Activated naive CD4-positive, alpha-beta T cell treated with anti-CD3 and anti-CD28 coated beads, Interleukin-2, amount 50 U/mL, for 16 hours (primary cell): ENCODE measurements at places on chromosomes 11 and 22.

DNA sequence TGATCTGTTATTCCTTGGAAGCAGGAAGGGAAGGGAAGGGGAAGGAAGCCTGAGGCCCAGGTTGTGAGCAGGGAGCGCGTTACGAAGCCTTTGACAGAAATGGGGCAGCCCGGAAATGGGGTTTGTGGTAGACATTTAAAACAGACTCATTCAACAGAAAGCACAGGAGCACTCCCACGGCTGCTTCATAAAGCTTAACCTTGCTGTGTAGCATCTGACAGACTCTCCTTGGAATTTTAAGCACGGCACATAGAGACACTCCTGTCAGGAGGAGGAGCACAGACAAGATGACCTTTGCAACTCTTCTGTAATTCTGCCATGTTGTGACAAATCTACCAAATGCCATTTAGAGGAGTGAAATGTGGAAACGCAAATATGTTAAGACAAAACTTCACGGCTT lies 131.6 kb downstream of the FBXO7 start:
- no peak for DNase-seq

DNA sequence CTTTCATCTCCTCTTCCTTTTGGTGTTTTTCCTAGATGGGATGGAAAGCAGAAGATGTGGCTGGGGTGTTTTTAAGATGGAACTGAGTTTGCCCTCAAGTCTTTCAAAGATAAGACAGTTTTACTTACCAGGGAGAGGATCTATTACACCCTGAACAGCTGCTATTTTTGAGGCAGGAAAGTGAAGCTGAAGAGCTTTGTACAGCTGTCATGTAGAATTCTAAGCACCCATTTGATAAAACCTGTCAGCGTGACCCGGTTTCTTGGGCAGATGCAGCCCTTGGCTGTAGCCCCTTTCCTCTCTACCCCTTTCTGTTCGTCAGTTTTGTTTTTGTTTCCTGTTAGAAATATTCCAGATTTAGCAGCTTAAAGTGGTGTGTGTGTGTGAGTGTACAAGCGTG lies 35.2 kb downstream of the FAT3 start:
- DNase-seq, result no peak

GRCh38 chr11:74648894-74649293 lies 56.5 kb downstream of the POLD3 start:
- DNase-seq, result no peak

- no peak for DNase-seq
Measured at GRCh38 chr11:83031127-83031526, 40.6 kb downstream of the RAB30 start.

- no peak for DNase-seq
Measured at GRCh38 chr11:43268786-43269185, 43.0 kb upstream of the API5 start.

- no peak for DNase-seq
Measured at GRCh38 chr22:32375678-32376450, 18.2 kb downstream of the RFPL3 start.

GRCh38 chr11:91081440-91082043 lies 858.7 kb upstream of the CHORDC1 start:
- DNase-seq, result no peak

- no peak for DNase-seq
Measured at GRCh38 chr11:34036456-34036855, 15.1 kb upstream of the CAPRIN1 start.

- no peak for DNase-seq
Measured at GRCh38 chr11:74689666-74690065, 41.6 kb downstream of the CHRDL2 start.

- peak; percentile 76 for DNase-seq
Measured at GRCh38 chr22:17785185-17786184, 11.2 kb upstream of the BID start.

GRCh38 chr11:70364745-70365543 lies 33.4 kb upstream of the CTTN start:
- peak; percentile 58 for DNase-seq

- no peak for DNase-seq
Measured at GRCh38 chr22:22197993-22198402, 46.6 kb upstream of the VPREB1 start.

- no peak for DNase-seq
Measured at GRCh38 chr11:102763440-102763839, 17.0 kb downstream of the MMP10 start.

- no peak for DNase-seq
Measured at GRCh38 chr22:21683401-21683811, 17.6 kb downstream of the PPIL2 start.

- no peak for DNase-seq
Measured at GRCh38 chr11:130601141-130601540, 152.7 kb downstream of the ADAMTS15 start.

DNA sequence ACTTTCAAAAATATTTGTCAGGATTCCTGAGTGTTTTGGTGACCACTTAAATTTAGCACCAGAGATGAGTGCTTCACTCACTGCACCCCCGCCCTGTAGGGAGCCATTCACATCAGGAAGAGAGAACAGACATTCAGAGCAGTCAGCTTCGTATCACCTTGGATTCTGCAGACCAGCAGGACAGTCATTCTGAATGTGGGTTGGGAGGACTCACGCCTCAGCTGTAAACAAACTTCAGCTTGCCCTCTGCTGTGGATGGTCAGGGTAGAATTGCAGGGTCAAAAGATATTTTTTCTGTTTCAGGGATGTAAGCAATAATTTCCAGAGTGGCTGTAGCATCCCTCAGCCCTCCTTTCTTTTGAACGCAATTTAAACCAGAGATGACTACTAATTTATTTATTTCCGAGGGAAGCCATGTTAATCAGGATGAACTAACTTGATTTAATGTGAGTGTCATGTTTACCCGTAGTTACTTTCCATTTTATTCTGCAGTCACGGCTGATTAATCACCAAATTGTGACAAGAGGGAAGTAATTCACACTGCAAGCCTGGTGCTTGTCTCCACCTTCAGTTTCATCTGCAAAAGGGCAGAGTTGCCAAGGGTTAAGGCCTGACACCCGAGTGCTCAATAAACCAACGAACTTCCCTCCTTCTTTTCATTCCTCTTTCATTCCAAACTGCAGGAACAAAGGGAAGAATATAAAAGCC lies 174.2 kb upstream of the DDI1 start:
- DNase-seq, result no peak

GRCh38 chr11:117220999-117221774 lies 10.7 kb downstream of the PCSK7 start:
- no peak for DNase-seq

- no peak for DNase-seq
Measured at GRCh38 chr11:26134053-26134452, 197.9 kb upstream of the ANO3 start.

DNA sequence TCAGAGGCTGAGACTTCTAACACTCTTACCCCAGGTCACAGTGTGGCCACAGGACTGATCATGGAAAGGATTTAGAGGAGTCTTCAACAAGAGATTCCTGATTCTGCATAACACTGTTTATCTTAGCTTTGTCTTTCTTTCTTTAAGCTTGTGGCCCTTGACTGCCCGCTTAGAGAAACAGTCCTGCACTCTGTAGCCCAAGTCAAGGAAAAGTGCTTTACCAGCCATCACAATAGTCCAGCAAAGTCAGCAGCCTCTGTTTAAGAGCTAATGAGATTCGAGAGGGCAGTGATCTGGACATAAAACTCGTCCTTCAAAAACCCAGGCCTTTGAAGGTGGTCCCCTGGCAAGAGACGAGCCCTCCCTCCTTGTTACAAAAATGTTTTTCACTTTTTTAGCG lies 30.0 kb downstream of the PRDM10 start:
- DNase-seq, result no peak

DNA sequence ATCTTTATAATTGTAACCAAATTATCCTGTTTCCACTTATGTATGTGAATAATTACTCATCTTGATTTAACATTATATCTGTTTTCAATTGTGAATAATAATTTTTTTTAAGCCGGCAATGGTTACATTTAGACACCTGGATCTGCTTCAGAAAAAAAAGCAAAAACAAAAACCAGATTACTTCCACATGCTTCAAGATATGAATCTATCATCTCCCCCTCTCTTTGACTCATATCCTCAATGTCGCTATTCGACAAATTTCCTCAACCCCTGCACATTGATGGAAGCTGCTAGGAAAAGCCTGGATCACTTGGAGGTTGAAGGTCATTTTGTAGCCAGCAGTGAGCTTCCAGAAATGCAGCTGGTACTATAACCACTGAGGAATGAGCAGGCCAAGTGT lies 42.7 kb downstream of the SLC1A2 start:
- DNase-seq, result no peak

DNA sequence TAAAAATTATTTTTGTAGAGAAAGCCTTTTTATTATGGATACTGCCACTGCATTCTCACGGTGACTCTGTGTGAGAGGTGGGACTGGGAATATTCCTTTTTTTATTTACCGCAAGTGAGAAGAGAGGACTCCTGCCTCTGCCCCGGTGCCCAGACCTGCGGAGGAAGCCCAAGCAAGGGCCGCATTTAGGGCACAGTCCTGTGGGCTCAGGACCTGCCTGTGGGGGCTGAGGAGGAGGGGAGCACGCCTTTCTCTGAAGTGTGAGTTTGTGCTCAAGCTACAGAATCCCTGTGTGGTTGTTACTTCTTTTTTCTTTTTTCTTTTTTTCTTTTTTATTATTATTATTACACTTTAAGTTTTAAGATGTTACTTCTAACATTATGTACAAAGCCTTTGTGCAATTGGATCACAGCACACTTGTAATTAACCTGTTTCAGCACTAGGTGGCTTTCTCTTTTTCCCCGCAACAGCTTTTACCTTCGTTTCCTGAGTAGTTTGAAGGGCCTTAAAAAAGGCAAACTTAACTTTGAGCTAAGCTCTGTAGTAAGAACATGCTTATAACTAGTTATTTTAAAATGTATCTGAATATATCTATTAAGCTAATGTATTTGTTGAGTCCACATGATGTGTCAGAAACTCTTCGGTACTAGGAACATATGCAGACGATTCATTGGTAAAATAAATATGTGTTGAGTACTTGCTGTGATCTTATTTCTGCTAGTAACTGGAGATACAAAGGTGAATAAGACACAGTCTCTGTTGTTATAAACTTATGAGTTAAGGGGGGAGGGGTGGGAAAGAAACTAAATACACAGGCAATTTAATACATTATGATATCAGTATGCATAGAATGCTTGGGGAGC lies 18.3 kb downstream of the AMOTL1 start:
- no peak for DNase-seq

GRCh38 chr11:108916935-108917334 lies 252.1 kb downstream of the DDX10 start:
- no peak for DNase-seq

DNA sequence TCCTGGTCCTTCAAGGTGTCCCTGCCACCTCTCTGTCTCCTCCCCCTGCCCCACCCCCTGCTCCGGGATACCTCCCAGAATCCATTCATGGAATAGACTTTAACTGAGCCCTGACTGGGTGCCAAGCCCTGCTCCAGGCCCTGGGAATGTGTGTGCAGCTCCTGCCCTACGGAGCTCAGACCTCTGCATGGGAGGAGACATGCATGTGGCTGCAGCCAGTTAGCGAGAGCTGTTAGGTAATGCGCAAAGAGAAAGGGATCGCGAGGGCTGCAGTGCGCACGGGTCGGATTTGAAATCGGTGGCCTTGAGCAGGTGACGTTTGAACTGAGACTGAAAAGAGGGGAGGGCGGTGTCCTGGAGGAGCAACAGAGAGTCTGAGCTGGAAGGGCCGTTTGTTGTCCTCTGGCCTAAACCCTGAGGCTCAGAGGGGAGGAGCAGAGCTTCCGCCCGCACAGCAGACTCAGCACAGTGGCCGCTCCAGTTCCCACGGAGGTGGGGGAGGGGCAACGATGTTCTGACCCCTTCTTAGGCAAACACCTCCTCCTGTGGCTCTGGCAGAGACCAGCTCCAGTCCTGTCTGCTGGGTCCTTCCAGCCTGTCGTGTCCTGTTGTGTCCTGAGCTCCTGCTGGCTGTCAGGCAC lies 19.8 kb upstream of the LRRC10B start:
- no peak for DNase-seq

GRCh38 chr11:92828556-92828955 lies 140.9 kb upstream of the MTNR1B start:
- no peak for DNase-seq

DNA sequence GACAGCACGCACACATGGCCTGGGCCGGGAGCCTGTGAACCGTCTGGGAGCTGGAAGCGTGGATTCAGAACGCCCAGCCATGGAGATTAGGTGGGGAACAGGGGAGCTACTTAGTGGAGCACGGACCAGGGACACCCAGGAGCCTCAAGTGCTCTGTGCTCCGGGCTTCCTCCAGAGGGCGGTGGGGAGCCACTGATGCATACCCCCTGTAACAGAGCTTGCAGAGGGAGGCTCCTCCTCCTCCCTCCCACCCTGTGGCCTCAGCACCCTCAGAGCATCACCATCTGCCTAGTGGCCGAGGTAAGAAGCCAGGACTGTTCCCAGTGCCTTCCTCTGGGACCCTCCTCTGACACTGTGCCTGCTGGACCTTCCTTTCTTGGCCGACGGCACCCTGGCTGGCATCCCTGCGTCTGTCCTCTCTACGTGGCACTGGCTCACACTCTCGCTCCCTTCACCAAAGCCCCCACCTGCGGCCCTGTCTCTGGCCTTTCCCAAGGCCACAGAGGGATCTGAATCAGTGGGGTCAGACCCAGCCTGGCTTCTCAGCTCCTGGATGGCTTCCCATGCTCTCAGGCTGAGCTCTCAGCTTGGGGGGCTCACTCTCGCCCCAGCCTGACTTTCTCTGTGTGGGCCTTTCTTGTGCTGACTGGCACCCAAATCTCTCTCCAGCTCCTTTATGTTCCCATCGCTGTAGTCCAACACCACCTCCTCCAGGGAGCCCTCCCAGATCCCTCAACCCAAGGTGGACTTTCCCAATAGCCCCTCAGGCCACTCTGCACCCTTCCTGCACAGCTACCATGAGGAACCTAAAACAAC lies 780.9 kb downstream of the BRD1 start:
- no peak for DNase-seq

GRCh38 chr11:131685906-131686305 lies 315.5 kb downstream of the NTM start:
- DNase-seq, result no peak

GRCh38 chr11:68009391-68010089 lies 587 bp upstream of the ALDH3B1 start:
- DNase-seq, result no peak

GRCh38 chr22:37557321-37558001 lies 2.8 kb upstream of the CDC42EP1 start:
- DNase-seq, result no peak

DNA sequence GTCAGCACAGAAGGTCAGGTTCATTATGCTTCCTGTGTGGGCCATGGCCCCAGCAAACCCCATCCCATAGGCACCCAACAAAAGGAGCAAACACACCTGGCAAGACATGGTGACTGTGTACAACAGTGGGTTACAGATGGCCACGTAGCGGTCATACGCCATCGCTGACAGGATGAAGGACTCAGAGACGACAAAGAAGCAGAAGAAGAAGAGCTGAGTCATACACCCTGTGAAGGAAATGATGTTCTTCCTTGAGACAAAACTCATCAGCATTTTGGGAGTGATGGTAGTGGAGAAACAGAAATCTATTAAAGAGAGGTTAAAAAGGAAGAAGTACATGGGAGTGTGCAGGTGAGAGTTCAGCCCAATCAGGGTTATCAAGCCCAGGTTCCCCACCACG lies 309 bp downstream of the OR8B12 start:
- no peak for DNase-seq

GRCh38 chr11:127639916-127640315 lies 639.3 kb upstream of the KIRREL3 start:
- no peak for DNase-seq

GRCh38 chr11:8773916-8774539 lies 91.4 kb downstream of the RPL27A start:
- no peak for DNase-seq

GRCh38 chr11:110631551-110631950 lies 80.7 kb downstream of the ARHGAP20 start:
- no peak for DNase-seq
